ENCODE measurements at places on chromosomes 7 and 10.

- no peak for DNase-seq
These were observed 30.8 kb upstream of the VSIR start for GRCh38 chr10:71804077-71804476.

DNA sequence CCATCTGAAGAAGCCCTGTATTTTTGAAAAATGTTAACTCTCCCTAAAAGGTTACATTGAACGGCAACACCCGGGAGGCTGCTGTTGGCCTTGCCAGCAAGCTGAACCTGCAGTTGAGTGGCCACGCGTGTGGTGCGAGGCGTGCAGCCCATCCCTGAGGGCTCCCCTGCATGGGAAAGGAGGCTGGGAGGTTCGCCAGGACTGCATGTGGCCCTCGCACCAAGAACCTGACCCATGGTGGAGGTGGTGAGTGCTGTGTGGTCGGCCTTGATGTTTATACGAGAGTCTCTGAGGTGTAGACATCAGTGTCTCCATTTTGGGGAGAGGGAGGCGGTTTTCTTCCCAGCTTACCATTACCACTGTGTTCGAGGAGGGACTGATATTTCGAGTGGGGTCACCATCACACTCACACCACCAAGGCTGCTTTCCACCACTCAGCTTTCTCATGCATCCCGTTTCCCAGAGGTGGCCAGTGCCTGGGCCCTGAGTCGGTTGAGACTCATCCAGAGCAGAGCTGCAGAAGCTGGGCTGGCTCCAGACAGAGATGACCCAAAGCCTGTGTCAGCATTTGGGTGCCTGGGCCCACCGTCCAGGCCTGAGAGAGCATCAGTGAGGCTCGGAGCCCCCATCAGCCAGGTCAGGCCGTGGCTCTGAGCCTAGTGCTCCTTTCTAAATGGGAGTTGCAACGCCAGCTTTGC is 222.6 kb downstream of the EBF3 start:
- DNase-seq = no peak

GRCh38 chr10:75377869-75378268 is 23.7 kb downstream of the ZNF503 start:
- no peak for DNase-seq

DNA sequence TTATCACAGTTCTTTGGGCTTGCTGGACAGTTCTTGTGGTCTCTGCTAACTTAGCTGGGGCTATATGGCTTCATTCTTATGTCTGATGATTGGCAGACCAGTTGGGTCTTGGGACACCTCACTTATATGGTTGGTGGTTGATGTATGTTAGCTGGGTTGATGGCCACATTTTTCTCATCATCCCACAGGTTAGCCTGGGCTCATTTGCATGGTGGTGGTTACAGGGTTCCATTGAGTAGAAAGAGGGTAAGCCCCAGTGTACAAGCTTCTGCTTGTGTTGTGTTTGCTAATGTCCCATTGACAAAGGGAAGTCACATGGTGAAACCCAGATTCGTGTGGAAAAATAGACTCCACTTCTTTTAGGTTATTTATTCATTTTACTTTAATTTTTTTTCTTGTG is 40.6 kb downstream of the TMEM60 start:
- DNase-seq = no peak

DNA sequence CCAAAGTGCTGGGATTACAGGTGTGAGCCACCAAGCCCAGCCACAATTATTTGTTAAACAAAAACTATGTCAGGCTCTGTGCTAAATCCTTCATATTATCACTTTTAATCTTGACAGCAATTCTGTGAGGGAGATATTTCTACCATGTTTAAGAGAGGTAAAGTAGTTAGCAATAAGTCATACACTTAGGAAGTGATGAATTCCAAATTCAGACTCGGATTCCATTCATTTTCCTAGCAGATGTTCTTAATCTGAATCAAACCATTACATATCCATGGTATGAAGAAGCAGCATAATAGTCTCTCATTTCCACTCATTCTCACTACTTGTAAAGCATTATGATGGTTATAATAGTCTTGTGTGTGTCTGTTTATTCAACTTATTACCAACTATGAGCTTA is 2.9 kb upstream of the CD36 start:
- DNase-seq = no peak
